Thyroid gland (tissue), 4 donors: ENCODE measurements at places on chromosomes 4 and X.
A peak's percentile ranks its signal among the peaks of the same experiment; 100 is the strongest.

- peak; percentile 0 for DNase-seq
Observed at GRCh38 chr4:1239141-1239949, 9.6 kb downstream of the CTBP1 start.

DNA sequence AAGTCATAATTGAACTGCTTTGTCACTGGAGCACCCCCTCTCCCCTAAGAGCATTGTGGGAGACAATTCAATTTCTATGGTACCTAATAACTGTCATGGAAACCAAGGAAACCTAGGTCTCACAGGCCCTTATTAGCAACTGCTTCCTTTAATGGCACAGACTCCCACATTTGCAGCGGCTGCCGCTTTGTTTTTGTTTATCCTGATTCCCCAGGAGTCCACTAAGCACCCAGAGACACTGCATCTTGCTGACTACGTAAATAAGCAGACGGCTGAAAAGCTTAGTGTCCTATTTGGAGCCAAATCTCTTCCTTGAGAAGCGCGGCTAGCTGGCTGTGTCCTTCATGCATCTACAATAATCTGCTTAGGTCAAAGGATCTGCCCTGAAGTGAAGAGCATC is 494.4 kb downstream of the TMA16 start:
- DNase-seq, result no peak

GRCh38 chrX:103831342-103831802 is 685 bp downstream of the RAB9B start:
- DNase-seq, result no peak

DNA sequence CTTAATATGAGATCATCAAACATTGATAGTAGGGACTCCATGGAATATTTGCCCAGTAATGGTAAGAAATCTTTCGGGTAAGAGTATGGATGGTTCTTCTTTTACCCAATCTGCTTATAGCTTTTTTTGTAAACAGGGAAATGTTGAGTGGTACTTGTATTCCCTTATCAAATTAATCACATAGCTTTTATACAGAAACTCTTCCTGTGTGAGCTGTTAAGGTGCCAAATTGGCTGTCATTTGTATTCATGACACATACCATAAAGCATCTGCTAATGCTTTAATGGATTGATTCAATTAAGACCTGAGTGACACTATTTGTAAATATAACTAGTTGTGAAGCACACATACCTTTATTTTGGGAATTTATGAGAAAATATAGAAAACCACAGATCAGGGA is 34.2 kb downstream of the KLF3 start:
- DNase-seq, result no peak

DNA sequence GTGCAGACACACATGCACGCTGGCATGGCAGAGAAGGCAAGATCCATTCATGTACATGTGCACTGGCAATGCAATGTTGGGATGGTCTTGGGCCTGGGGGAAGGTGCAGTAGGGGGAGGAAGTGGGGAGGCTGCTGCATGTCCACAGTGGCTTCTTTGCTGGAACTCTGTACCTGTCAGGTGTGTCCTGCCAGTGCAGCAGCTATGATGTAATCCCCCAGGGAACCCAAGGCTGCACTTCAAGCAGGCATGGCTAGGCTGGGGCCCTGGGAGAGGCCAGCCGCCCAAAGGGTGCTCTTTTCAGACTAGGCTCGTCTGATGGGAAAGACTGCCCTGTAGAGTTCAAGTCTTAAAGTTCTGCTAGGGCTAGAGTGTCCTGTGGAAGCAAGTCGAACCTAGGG is 1304.0 kb downstream of the FAM133A start:
- DNase-seq, result peak; percentile 53

- no peak for DNase-seq
Observed at GRCh38 chr4:8400632-8401325, 39.7 kb downstream of the ACOX3 start.

DNA sequence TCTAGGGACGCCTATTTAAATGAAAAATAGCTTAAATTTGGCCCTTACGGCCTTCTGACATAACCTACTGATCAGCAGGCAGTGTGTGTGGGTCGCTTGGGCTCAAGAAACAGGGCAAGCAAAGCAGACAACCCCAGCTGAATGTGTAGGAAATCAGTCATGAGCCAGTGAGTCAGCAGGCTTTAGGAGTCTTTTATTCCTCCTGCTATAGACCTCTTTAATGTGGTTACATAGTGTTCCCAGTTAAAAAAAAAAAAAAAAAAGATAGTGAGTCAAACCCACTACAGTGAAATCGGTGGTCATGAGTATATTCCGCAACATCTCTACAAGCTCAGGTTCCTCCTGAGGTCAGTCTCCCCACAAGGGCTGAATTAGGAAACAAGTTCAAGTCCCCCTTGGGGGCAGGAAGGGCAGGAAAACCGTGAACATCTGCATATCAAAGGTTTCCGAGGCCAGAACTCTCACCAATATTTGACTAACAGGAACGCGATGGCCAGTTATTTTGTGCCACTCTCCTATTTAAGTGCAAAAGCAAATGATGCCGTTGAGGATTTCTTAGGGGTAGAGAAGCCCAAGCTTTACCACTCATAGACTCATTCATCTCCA is 32.7 kb downstream of the ACSL1 start:
- no peak for DNase-seq

- no peak for DNase-seq
Observed at GRCh38 chr4:133997436-133997835, 204.2 kb downstream of the PABPC4L start.

- DNase-seq, result no peak
Observed at GRCh38 chr4:101699441-101700124, 90.9 kb upstream of the BANK1 start.

- DNase-seq, result no peak
Observed at GRCh38 chr4:92368653-92369052, 64.9 kb downstream of the GRID2 start.
